ENCODE measurements at places on chromosomes 5 and 9.
A peak's percentile ranks its signal among the peaks of the same experiment; 100 is the strongest.

DNA sequence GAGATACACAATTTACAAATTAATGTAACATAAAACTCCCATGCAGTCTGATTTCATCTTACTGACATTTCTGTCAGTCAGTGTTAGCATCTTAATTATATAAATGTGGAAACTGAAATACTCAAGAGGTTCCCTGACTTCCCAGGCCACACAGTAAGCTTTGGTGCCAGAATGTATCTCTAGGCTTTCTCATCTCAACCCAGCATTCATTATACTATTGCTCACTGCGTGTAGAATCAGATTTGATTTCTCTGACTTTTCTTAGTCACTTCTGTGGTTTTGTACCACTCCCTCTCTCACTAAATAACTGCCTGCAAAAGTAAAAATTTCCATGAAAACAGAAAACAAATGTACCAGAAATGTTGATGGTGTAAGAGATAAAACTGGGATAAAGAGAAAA is 31.7 kb upstream of the CDKN2B start:
- DNase-seq: peak; percentile 10

DNA sequence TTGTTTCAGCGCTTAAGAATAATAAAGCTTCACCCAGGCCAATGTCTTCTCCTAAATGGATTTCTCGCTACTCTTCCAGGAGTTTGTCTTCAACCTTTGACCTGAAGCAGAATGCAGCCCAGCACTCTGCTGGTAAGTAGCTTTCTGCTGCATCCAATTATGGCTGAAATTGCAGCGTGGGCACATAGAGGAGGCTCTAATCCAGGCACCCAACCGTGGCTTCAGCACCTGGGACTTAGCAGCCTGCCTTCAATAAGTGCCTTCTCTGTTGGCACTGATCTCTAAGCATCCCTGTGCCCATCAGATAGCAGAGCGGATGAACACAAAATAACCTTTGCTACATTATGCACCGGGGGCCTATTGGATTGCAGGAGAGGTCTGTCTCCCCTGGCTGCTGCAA is 105.2 kb downstream of the TRIM32 start:
- DNase-seq: no peak

- no peak for DNase-seq
Measured at GRCh38 chr5:132767150-132767549, 9.9 kb downstream of the SEPTIN8 start.

DNA sequence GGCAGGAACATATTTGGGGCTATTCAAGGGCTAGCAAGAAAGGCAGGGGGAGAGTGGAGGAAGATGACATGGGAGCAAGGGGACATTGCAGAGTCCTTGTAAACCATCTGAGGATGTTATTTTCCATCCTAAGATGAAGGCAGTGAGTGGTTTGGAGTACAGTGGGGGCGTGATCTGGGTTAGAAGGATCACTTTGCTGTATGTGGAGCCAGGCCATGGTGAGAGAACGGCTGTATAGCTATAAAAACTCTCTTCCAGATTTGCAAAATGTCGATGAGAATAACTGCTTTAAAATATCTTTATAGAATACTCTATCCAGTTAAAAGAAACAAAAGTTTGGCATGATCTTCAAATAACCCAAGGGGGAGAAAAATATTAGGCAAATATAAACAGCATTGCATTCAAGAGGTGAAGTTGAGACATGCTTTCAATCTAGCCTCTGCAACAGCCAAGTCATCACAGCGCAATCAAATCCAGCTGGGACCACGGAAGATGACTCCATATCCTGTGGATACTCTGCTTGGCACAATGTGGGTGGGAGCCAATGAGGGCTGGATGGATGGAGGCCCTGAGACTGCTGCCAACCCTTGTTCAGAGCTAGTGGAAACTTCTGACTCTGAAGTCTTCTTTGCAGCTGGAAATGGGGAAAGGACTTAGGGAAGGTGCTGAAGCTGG is 111.5 kb upstream of the BASP1 start:
- DNase-seq: peak; percentile 28

DNA sequence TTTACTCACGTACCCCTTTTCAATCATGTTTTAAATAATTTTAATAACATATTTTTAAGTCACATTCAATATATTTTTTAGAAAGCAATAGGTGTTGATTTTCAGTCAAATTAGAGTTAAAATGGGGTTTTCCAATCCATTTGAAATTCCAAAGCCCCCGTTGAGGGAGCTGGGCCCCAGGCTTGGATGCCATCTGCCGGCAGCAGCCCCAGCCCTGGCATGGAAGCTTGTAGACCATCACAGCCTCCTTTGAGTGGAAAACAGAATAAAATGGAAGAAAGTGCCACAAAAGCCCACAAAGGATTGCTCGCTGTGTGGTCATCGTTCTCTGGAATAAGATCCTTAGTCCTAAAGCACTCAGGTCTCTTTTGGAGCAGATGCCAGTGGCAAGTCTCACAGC is 81.4 kb downstream of the SEMA5A start:
- DNase-seq: no peak

DNA sequence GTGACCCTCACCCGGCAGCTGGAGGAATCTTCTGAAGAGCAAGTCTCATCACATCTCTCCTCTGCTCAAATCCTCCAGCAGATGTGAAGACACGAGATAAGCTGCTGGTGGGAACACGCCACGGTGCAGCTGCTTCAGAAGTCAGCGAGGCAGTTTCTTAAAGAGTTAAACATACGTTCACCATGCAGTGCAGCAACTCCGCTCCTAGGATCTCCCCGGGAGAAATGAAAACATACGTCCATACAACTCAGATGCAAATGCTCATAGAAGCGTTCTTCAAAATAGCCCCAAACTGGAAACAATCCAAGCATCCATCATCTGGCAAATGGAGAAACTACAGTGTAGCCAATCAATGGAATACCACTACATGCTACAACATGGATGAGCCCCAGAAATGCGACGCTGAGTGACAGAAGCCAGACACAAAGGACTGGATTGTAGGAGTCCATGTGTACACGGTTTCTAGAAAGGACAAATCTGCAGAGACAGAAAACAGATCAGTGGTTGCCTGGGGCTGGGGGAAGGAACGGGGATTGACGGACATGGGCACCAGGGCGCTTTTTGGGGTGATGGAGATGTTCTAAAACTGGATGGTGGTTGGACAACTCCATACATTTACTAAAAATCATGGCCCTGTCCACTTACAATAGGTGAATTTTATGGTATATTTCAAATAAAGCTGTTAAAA is 150.6 kb downstream of the COL23A1 start:
- no peak for DNase-seq

- no peak for DNase-seq
Measured at GRCh38 chr5:128002425-128002824, 81.1 kb upstream of the SLC12A2 start.

GRCh38 chr5:36138900-36139683 is 12.6 kb downstream of the LMBRD2 start:
- DNase-seq: no peak

GRCh38 chr9:131361202-131361833 is 32.6 kb upstream of the PRRC2B start:
- no peak for DNase-seq

GRCh38 chr9:70477907-70478480 is 63.5 kb upstream of the KLF9 start:
- no peak for DNase-seq

- no peak for DNase-seq
Measured at GRCh38 chr5:152638996-152639552, 234.0 kb upstream of the NMUR2 start.

DNA sequence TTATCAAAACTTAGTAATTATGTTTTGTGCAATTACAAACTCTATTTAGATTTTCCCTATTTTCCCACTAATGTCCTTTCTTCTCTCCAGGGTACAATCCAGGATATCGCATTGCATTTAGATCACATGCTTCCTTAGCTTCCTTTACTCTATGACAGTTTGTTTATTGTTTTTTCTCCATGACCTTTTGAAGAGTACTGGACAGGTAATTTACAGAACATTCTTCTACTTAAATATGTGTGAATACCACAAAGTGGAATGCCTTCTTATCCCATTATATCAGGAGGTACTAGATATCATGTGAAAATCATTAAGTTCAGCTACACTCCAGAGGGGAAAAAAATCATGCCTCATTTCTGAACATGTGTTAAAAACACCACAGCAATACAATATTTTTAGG is 776.6 kb upstream of the CDH9 start:
- no peak for DNase-seq

GRCh38 chr5:1329111-1329579 is 15.8 kb downstream of the CLPTM1L start:
- no peak for DNase-seq

GRCh38 chr5:18048449-18048848 is 414.2 kb downstream of the TAF11L14 start:
- no peak for DNase-seq

DNA sequence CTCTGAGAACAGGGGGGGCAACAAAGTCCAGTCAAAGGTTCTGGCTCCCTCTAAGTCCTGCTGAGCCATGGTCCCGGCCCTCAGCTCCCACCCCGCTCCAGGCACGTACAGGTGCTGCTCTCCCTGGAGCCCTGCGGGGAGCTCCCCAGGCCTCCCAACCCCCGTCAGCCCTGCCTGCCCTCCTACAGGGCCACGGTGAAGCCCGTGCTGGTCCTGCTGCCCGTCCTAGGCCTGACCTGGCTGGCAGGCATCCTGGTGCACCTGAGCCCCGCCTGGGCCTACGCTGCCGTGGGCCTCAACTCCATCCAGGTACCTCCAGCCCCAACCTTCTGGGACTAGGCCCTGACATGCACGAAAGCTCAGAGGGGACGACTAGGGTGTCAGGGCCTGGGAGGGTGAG is 20.1 kb downstream of the ADGRD2 start:
- no peak for DNase-seq

GRCh38 chr5:146238973-146239372 is 35.6 kb downstream of the RBM27 start:
- no peak for DNase-seq

- no peak for DNase-seq
Measured at GRCh38 chr5:153400931-153401330, 89.5 kb upstream of the GRIA1 start.
